ENCODE measurements at places on chromosomes 16 and 17.

DNA sequence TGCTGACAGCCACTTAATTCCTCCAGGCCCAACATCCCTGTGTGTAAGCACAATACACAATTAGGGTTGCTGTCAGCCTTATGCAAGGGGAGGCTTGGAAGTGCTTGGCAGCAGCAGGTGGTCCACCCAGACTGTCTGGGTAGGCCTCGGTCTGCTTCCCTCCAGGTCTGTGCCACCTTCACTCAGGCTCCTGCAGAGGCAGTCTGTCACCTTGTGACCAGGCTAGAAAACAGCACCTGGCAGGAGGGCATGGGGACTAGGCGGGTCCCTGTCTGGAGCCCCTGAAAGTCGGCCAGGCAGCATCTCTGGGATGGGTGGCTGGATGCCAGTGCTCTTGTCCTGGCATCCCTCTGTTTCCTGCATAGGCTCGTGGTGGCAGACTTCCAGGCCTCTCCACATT lies 578.1 kb downstream of the KCNJ18 start:
- no peak for DNase-seq

DNA sequence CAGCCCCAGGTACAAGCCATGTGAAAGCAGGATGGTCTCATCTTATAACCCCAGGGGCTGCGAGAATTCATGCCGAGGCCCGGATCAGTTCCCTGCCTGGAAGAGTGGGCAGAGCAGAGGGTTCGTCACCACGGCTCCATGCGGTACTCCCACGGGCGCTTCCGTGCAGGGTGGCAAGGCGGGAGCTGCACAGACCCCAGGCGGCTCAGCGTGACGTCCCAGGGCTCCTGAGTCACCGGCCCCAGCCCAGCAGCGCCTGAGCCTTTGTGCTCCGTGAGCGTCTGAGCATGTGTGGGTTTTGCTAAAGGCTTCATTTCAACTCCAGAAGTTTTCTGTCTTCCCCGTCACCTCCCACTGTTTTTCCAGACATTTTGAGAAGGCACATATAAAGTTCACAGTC lies 71.2 kb upstream of the CHMP6 start:
- DNase-seq, result no peak

GRCh38 chr16:22296225-22297113 lies 740 bp upstream of the POLR3E start:
- DNase-seq, result no peak

GRCh38 chr17:15237106-15237425 lies 28.1 kb downstream of the PMP22 start:
- no peak for DNase-seq

- DNase-seq, result no peak
Measured at GRCh38 chr17:50988427-50988826, 122.3 kb upstream of the TOB1 start.

DNA sequence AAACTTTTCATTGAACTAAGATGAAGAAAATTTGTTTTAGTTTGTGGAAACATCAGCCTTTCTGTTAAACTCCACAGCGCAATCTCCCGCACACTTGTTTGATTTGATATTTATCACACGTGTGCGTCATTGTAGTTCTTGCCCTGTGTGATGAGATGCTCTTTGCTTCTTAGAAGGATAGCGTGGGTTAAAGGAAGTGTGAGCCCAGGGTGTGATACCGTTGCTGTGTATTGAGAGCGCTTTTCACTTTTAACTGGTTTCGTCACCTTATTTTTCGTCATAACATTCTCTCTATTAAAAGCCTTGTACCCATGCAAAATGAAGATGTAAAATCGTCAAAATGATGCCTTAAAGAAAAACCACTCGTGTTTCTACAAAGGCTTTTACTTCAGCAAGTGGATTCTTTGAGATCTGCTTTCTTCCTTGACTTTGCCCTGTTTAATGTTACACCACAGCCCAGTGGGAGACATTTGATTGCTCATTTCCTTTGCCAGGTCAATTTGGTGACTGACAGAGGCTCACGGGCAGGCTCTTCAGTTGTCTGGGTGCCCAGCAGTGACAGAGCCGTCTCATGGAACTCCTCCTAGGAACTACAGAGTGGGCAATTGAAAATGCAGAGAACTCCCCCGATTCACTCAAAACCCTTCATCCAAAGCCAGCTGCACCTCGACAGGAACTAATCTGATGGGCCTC lies 61.1 kb downstream of the RPA1 start:
- no peak for DNase-seq

- no peak for DNase-seq
Measured at GRCh38 chr16:88377961-88378360, 4.8 kb upstream of the ZNF469 start.

DNA sequence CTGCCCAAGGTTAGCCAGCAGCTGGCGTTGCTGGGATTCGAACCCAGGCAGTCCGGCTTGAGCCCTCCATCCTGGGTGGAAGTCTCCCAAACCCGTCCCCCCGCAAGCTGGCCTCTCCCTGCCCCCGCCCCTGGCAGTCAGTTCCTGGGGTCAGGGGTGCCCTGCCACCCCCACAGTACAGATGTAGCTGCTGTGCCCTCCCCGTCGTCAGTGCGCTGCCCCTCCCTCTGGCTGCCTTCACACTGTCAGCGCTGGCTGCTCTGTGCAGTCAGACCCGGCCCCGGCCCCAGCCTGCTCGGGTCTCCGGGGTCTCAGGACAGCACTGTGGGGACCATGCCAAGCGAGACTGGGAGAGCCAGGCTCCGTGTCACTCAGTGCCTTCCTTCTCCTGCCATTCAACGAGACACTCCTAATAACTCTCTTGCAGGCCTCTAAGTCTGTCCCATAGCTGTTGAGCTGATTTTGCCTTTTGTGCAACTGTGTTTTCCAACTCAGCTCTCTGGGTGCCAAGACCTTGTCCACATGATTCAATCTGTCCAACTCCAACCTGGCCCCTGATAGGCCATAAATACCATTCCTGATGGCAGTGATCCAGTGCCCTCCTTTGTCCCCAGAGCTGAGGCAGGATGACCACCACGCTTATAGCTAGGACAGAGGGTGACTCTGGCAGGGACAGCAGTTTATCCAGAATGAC lies 55.5 kb upstream of the IL34 start:
- no peak for DNase-seq

- no peak for DNase-seq
Measured at GRCh38 chr16:1305823-1306222, 3.6 kb upstream of the UBE2I start.

- DNase-seq, result no peak
Measured at GRCh38 chr16:3444032-3444388, 530 bp downstream of the NAA60 start.

DNA sequence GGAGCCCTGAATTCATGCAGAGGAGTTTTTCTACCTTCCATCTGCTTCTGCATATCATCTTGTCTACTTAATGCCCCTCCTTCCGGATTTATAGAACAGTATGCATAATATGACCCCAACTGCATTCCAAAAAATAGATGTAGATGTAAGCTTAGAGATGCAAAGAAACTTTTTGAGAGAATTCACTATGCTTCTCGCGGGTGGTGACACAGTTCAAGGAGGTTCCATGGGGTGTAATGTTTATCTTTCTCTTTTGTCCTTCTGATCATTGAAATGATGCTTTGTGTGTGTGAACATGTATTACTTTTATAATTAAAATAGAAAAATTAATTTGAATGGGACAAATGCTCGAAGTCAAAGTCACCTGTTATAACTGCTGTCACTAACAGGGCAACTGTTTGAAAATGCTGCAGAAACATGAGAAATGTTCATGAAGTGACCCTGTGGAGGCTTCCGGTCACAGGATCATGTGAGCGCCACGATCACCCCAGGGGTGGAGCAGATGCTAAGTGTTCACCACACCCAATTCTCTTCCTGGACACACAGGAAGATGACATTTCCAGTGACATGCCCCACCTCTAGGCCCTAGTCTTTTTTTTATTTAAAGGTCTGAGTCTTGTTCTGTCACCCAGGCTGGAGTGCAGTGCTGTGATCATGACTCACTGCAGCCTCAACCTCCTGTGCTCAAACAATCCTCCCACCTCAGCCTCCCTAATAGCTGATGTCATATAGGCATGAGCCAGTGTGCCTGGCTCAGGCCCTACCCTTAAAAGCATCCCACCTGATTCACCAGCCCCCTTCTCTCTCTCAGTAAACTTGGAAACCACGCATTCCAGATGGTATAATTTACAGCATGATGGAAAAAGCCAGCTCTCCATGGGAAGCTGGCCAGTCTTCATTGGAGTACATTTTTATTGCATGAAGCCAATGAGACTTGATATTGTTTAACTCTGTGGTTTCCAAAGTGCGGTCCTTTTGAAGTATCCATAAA lies 21.0 kb upstream of the AGRP start:
- DNase-seq, result no peak

DNA sequence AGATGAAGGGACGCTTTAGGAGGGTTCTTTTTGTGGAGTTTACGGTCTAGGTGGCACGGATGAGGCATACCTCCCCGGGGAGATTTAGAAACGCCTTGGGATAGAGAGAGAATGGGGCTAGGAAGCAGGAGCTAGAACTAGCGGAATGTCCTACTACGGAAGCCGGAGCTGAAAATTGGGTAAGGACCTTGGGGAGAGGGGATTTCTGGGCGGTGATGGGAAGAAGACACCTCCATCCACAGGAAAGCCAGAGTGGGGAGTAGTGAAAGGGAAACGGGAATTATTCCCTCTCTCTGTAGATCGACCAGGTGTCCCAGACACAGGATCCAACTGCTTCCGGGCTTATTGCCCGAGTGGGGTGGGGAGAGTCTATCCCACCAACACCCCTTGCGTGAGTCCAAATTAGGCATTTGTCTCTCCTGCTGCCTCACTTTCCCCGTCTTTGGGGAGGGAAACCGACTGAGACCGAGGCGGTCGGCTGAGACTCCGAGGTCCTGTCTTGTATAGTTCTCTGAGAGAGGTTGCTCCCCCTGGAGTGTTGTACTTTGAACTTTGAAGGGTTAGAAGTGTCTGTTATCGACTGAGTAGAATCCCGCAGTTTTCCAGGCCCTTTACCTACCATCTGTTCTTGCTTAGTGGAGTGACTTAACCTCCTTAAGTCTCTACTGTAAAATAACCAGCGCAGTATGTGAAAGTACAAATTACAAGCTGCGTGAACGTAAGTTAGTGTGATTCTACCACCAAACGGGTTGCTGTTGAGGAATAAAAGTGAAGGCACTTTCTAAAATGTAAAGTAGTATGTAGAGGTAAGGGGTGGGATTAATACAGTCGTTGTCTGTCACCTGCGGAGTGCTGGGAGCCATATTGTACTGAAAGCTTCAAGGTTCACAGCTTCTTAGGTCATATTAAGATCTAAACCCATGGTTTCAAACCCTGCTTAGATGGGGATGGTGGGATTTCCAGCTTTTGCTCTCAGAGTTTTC lies 1.0 kb downstream of the RSPRY1 start:
- DNase-seq, result no peak

DNA sequence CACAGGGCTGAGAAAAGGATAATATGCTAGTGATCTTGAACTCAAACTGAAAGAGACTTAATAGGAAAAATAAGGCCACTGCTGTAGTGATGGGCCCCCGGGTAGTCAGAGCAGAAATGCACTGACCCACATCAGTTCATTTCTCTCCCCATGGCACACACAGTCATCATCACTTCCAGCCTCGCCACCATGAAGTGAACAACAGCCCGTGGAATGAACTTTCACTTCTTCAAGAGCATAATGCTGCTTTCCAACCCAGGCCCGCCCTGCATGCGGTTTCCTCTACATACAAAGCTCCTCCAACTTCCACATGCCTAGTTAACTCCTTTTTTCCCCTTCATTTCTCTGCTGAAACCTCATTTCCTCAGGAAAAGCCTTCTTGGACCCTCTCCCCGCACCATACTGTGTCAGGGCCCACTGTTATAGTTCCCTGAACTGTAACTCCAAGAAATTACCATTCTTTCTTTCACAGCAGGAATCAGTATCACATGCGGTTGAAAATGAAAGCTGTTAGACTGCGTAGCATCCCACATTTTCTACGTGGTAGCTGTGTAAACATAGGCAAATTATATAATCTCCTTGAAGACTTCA lies 65.8 kb upstream of the SMIM36 start:
- DNase-seq, result no peak

DNA sequence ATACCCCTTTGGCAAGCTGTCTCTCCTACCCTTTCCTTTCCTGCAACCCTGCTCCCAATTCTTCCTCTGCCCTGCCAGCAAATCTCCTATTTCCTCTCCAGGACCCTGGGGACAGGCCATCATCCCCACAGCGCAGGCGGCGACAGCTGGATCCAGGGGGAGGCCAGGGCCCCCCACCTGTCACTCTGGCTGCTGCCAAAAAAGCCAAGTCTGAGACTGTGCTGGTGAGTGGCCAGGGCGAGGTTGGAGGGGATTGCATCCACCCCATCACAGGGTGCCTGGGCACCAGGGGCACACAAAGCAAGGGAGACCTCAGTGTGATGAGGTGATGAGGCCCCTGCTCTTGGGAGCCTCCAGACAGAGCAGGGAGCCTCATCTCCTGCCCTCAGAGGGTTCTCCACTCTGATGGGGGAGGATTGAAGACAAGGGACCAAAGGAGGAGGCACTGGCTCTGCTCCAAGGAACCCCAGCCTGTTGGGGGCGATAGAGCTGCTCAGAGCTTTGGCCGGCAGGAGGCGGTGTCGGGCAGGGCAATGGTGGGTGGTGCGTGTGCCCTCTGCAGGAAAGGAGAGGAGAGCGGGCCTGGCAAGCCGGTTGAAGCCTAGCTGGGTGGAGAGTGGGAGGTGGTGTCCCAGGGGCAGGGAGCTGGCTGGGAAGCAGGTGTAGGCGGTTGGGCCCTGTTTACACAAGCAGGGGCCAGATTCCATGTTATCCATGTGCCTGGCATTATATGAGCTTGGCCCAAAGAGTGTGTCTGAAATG lies 15.6 kb upstream of the PDK2 start:
- no peak for DNase-seq

- no peak for DNase-seq
Measured at GRCh38 chr16:54203384-54203783, 83.2 kb downstream of the IRX3 start.

- peak; percentile 89 for DNase-seq
Measured at GRCh38 chr17:46193626-46194392, 580 bp upstream of the KANSL1 start.

GRCh38 chr17:62321451-62321850 lies 58.9 kb upstream of the EFCAB3 start:
- no peak for DNase-seq

DNA sequence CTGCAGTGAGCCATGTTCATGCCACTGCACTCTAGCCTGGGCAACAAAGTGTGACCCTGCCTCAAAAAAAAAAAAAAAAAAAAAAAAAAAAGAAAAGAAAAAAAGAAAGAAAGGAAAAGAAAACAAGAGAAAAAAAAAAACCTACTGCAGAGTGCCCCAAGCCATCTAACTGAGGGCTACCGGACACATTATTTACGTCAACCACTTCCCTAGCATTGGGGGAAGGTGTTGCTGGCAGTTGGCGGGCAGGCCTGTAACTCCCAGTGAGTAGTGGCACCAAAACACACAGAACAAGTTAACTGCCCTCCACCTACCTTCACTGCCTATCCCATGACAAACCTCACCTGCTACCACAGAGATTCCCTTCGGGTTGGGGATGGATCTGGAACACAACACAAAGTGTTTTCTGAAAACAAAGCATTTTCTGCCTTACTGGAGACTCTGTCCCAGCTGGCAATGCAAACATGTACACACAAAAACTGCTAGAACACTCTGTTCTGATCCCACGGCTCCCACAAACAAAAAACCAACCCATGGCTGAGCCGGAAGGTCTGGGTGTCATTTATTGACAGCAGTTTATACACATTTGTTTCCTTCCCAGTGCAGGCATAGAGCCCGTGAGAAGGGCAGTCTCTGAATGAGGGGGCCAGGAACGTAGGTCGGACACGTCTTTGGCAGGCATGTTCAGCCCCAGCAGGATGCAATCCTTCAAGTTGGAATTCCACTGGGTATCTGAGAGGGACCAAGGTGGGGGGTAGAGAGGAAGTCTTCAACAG lies 11.0 kb downstream of the PHB1 start:
- no peak for DNase-seq

Measured in iPS DF 6.9 (cell line).